Fibroblast of skin of left quadriceps (primary cell): ENCODE measurements at places on chromosomes 5 and 9.

DNA sequence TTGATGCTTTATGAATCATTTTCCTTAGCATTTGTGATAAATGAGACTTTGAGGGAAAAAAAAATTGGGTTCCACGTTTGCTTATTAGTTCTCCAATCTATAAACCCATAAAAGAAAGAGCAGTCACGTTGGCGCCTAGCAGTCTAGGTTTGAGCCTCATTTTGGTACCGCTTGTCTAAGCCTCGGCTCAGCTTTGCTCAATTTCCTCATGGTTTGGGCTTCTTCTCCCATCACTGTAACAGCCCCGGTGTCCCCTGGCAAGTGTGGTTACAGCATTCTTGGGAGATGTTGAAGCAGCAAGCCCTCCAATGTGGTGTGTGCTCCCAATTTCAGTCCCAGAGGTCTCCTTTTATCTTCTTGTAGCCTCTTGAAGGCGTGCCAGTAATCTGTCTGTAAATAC, 578.4 kb downstream of the CDK5RAP2 start:
- no peak for DNase-seq

GRCh38 chr5:108531367-108532128, 149.7 kb upstream of the FBXL17 start:
- peak; percentile 39 for DNase-seq

DNA sequence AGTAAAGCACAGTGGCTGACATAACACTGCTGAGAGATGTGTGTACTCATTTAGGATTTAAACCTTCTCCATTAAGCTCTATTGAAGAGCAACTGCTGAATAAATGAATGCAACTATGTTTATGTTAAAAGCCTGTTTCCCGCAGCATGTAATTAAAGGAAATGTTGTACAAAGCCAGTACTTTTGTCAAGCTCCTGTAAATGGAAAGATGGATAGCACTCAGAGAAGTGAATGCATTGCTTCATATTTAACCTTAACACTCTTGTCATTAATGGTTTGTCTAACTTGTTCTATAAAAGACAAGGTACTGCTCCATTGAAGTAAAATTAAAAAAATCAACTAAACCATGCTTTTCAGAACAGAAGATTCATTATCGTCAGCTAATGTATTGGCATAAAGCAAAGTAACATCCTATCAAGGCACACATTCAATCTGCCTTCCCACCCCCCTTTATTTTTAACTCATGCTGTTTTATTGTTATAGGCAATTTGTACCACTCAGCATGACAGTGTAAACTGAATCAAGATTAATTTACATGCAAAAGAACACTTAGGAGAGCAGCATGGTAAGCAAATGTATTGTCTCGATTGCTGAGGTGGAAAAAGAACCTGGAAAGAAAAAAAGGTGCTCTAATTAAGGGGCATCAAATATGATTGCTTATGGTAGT, 240.9 kb upstream of the TBCA start:
- no peak for DNase-seq

DNA sequence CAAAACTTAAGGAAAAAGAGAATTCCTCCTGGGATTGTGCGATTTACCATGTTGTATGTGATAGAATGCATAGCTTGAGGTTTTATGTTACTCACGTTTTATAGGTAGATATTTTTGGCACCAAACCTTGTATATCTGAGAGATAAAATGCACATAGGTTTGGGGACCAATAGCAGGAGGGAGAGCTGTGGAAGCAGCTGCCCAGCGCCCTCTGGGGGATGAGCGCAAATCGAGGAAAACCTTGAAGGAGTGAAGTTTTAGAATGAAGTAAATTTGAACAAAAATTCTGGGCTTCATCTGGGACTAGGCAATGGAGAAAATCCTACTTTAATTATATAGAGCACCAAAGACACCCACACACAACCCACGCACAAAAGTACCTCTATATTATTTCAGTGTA, 197.0 kb downstream of the ADCY2 start:
- no peak for DNase-seq

- no peak for DNase-seq
These were observed 40.9 kb upstream of the SUSD3 start for GRCh38 chr9:93017621-93018020.

DNA sequence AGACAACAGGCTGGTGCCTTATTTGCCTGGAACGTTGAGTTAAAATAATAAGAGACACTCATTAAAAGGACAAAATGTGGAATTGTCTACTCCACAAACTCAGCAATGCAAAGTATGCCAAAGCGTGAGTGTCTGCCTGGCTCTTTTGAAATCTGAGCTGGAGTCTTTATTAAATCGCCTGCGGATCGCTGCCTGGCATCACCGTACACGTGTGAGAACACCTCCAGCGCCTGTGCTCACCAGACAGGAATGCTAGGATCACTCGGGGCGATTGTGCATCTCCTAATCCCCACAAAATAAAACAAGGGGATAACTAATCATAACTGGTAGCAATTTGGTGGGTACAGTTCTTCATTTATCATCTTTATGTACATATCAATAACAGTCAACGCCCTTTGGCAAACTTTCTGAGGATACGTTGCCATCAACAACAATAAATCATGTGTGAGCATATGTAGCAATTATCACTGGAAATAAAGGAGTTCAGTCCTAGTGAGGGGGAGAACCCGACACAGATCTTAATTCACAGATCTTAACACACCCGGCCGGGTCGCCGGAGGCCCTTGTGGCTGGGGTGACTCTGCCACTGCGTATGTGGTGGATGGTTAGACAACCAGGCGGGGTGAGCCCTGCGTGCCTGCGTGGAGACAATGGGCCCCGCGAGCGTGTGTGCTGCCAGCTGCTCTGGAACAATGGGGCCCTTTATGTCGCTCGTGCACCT, 284.9 kb upstream of the IRX1 start:
- DNase-seq = peak; percentile 72
